ENCODE measurements at places on chromosomes 2 and 18.

DNA sequence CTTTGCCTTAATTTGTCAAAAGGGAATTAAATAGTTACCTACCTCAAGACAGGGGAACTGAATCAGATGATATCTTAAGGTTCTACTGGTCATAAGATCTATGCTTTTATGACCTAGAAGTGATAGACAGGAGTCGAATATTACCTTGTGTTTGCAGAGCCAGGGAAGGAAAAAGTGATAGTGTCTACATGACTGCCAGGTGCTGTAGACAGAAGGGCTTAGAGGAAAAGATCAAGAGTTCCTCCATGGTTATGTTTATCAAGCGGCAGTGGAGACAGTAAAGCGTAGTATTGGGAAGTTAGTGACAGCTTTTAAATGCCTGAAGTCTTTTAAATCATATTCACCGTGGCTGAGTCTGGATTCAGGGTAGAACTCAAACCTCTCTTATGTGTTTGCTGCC is 11.9 kb downstream of the CRIM1 start:
- DNase-seq: no peak

- DNase-seq: no peak
Observed at GRCh38 chr2:239962890-239963591, 62.1 kb downstream of the NDUFA10 start.

DNA sequence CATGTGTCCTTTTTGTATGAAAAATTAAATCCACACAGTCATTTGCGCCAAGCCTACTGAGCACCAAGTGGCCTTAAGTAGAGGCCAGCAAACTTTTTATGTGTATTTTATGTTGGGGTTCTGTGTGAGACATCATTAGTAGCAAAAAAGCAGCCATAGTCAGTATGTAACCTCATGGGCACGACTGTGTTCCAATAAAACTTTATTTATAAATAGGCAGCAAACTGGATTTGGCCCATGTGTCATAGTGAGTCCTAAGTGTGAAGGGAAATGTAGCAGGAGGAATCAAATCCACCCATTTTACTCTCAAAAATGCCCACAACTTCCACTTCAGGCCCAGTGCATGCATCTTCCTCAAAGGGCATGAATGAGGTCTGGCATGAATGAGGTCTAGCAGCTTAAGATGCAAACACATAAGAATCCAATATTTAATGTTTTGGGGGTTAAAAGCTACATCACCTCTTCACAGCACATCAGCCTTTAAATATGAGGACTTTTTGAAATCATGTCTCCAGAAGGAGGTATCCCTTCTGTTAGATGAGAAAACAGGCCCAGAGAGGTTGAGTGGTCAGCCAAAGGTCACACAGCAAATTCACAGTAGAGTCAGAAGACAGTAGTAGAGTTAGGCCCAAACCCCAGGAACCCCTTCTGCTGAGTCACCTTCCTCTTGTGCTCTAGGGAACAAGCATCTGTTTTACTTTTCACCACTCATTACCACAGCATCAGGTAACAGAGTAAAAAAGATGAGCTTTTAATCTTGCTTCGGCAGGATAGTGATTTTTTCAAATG is 45.6 kb downstream of the MREG start:
- DNase-seq: no peak

DNA sequence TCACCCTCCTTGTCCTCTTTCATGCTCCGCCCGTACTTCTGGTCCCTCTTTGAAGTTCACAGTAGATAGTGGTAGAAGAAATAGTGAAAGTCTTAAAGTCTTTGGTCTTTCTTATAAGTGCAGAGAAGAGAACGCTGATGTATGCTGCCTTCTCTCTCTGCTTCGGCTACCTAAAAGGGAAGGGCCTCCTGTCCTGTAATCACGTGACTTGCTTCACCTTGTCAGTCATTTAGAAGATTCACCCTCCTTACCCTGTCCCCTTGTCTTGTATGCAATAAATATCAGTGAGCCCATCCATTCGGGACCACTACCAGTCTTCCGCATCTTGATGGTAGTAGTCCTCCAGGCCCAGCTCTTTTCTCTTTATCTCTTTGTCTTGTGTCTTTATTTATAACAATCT is 144.6 kb downstream of the ARL4C start:
- DNase-seq: no peak

GRCh38 chr18:2961821-2962220 is 51.1 kb downstream of the LPIN2 start:
- no peak for DNase-seq

DNA sequence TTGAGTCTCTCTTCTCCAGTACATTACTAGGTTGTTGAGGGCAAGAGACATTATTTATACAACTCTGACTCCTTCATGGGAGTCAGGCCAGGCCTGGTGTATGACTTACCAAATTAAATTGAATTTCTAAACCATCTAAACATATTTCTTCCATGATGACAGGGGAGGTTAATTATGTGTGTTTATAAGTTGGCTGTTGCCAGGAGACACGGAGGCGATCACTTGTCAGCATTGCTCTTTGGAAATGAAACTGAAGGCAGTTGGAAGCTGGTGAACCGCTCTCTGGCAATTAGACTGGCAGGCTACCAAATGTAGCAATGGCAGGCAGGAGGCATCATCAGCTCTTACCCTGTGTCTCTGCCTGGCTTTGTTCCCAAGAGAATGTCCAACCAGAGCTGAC is 241.4 kb downstream of the KCNS3 start:
- no peak for DNase-seq

- no peak for DNase-seq
Observed at GRCh38 chr2:201448061-201448460, 3.2 kb downstream of the TRAK2 start.

Measured in HT-29 (cell line).